ENCODE measurements at places on chromosomes 1 and 21.

DNA sequence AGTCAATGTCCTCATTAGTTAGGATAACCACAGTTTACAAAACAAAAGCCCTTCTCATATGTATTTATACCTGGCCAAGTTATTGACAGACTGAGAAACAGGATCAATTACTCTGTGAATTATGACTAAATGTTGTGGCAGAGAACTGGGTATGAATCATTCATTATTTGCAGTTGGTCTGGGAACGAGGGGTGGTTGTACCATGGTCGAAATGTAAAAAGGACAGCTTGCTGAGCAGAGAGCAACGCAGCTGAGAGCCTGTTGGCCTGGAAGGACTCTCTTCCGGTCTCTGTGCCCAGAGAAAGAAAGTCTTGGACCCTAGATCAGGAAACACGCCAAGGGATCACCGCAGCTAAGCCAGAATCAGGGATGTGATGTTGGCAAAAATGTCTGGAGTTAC, 169.6 kb downstream of the DISC1 start:
- DNase-seq, result no peak

- no peak for DNase-seq
Observed at GRCh38 chr1:159924025-159924790, 1.1 kb downstream of the TAGLN2 start.

- no peak for DNase-seq
Observed at GRCh38 chr1:56380531-56380930, 198.8 kb downstream of the PLPP3 start.

DNA sequence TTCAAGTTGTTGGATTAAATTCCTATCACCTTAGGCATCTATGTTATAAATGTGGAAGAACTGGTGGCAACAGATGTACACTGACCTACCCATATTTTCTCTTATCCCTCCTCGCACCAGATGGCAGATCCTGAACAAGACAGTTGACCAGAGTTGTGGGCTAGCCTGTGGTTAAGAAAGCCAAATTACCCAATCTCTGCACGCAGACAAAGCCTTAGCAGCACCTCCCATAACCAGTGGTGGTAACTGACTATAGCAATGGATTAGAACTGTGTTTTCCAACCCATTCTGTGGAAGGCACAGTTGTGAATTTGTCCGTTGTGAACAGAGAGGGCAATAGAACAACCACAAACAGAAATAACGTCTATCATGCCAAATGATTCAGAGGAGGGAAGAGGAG, 20.6 kb downstream of the ABCB10 start:
- no peak for DNase-seq

DNA sequence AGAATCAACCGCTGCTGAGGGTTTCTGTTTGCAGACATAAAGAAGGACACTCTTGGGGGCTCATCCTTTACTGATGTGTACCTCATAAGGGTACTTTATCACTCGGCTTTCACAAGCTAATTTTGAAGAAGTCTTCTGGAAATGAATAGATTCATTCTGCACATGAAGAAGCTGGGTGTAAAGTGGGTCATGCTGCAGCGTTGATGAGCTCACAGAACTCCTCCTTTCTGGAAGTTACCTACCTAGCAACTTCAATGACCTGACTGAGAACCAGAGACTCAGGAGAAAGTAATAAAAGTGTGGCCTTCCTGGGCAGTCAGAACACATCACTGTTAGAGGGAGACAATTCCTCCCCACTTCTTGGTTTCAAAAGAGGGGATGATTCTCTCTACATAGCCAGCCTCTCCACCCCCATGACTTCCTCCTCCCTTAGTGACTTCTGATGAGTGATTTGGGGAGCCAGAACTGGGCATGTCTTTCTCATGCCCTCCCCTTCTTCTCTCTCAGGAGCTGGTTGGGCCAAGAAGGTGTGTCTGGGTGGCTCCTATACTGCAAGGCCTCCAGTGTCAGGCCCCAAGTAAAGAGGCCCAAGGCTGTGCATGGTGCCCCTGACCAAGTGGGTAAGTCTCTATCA, 27.0 kb downstream of the PCNX2 start:
- DNase-seq, result no peak

- no peak for DNase-seq
Observed at GRCh38 chr1:44559913-44560312, 114.4 kb downstream of the TMEM53 start.

DNA sequence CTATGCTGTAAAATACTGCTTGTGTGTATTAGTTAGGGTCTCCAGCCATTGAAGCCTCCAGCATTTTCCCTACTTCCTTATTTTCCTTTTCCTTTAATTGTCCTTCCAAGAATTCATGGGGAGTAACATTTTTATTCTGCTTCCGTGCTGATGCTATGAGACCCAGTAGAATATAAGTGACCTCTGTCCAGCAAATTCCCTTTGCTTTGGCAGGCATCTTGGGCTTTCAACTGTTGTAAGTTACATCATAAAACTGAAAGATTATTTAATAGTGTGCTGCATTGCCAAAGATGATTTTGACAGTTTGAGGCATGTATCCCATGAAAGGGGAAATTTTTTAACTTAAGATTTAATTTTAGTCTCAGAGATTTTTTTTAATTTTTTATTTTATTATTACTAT, 48.1 kb upstream of the B3GALT2 start:
- DNase-seq, result no peak

- DNase-seq, result no peak
Observed at GRCh38 chr1:89757532-89757931, 63.3 kb upstream of the LRRC8D start.
